CD4-positive, alpha-beta T cell treated with Interleukin-12 subunit alpha and Interleukin-12 subunit beta, for 1 hour (primary cell): ENCODE measurements at places on chromosomes 4 and X.

DNA sequence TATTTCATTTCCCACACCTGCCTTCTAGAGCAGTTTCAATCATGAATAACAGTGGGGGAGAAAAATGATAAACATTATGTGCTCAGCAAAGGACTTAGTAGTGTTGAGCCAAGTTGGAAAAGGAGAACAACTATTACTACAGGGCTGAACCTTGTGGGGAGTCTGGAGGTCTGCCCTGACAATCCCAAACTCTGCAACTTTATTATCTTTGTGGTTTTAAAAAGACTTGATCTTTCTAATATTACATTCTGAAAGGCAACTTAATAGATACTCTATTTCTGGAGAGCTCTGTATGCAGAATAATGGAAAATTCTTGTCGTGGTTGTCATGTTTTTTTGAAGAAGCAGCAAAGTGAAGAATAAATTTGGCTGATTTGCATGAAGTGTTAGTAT, 116.1 kb downstream of the SPCS3 start:
- no peak for DNase-seq

- no peak for DNase-seq
Observed at GRCh38 chrX:20654596-20655106, 387.9 kb upstream of the RPS6KA3 start.

DNA sequence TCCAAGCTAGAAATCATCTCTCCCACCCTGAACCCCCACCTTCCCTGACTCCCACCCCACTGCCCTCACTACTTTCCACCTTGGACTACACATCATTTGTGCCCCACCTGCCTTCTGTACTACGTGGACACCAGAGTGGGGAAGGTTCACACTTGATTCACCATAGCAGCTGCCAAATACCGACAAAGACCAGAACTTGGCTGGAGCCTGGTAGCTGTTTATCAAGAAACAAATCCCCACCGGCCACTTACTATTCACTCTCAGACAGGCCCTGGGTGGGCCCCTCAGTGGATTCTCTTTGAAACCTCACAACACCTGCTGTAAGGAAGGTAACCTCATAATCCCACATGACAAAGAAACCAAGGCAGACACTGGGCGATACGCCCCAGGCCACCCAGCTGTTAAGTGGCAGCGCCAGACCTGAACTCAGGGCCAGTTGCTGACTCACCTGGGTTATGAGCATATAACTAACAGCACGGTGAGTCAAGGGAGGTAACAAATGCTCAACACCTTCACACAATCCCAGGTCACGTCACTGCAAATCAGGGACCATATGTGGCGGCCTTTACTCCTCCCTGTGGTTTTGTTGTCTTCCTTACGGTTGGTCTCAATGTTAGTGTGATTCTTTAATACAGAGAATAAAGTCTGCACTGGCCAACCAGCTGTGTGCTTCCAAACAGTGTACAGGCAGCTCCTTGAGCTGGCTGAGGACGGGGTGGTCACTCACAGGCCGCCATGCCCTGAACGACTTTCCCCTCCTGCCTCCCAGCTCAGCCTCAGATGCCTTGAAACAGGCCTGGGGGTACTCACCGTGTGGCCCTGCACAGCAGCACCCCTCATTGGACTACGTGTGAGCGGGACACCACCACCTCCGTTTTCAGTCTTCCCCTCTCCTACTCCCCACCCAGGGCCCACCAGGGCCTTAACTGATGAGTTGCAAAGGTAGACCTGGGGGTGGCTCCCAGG, 7.5 kb downstream of the WDR1 start:
- DNase-seq = peak; percentile 56

- DNase-seq = no peak
Observed at GRCh38 chr4:95637043-95637600, 88.3 kb upstream of the UNC5C start.

DNA sequence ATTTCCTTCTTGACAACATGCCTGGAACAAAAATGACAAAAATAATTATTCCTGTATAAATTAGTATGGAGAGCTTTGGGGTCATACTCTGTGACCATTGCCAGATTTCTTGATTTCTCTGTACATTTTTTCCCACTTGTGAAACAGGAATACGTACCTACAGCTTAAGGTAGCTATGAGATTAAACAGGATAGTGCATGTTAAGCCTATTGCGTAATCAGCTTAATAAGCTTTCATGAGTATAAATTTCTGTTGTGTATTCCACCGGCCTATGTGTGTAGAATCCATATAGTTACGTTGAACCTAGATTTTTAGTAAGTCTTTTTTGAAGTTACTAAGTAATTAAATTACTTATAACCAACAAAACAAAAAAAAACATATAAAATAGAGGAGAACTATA, 334.9 kb downstream of the DCTD start:
- no peak for DNase-seq

DNA sequence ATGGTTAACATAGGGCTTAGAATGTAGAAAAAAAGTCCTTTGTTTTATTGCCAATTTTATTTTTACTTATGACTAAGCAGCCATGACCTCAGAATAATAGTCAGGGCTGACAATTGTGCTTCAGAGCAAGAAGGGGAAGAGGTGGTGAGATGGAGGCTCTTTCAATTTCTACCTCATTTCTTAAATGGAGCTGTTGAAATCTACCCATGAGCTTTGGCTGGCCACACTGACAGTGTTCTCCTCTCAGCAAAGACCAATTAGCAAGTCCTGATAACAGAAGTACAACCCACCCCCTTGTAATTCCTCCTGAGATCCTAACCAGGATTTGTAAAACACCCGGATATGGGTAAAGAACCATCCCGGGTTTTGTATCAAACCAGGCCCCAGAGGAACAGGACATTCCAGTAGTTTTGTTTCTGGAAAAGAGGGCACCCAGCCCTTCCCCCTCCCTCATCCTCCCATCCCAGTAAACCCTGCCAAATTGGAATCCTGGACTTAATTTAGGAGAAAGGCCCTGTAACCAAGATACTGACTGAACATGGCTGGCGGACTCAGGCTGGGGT, at the start of gene HEPH:
Gene HEPH (plus strand): TSS at position 399 of the 563 bp plus-strand sequence. CDS start 6,324 bp downstream, outside the sequence.
- no peak for DNase-seq

DNA sequence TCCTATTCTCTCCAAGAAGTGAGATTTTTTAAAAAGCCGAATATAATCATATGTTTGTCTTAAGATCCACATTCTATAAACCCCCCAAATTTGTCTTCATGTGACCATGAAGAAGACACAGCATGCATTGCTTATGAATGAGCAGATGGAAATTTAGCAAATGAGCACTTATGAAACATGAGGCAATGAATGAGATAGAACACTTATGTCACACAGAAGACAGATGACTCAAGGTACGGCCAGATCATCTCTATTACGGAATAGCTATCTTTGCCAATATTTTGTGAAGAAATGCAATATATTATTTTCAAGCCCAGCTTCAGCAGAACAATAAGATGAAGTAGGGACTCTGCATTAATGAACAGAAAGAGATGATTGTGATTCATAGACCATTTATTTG, 21.4 kb downstream of the PHEX start:
- DNase-seq = no peak

DNA sequence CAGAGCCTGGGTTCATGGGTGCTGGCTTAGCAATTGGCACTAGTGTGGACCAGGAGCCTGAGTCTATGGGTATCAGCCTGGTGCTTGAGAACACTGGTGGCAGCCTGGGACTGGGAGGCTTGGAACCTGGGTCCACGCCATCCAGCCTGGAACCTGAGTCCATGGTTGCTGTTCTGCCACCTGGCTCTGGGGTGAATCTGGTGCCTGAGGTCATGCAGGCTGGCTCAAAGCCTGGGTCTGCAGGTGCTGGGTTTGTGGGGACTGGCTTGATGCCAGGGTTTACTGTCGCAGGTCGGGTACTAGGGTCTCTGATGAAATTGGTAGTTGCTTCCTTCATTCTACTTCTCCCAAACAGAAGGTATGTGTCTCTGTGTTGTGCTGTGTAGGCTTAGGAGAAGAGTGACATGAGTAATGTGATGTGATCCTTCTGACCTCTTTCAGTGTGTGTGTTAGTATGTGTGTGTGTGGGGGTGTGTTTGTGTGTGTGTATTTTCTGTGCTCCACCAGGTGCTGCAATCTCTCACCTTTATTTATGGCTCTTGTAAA, 517.0 kb upstream of the EPHA5 start:
- no peak for DNase-seq

- no peak for DNase-seq
Observed at GRCh38 chr4:106364282-106364681, 4.3 kb downstream of the GIMD1 start.

- no peak for DNase-seq
Observed at GRCh38 chr4:137476345-137476744, 55.9 kb downstream of the PCDH18 start.

- no peak for DNase-seq
Observed at GRCh38 chr4:185237175-185237574, 27.8 kb downstream of the SNX25 start.

GRCh38 chrX:27446423-27446822, 16.7 kb downstream of the PPP4R3C start:
- no peak for DNase-seq

- DNase-seq = no peak
Observed at GRCh38 chrX:71489540-71489939, 43.4 kb upstream of the OGT start.

GRCh38 chr4:15131551-15131950, 129.3 kb downstream of the CPEB2 start:
- DNase-seq = no peak

- DNase-seq = no peak
Observed at GRCh38 chrX:83160096-83160495, 348.0 kb upstream of the POU3F4 start.

GRCh38 chrX:150902434-150903109, 4.1 kb upstream of the CD99L2 start:
- no peak for DNase-seq

- no peak for DNase-seq
Observed at GRCh38 chr4:78543424-78544125, 8.0 kb upstream of the ANXA3 start.

GRCh38 chr4:173573286-173573685, 43.3 kb upstream of the HAND2 start:
- DNase-seq = no peak

DNA sequence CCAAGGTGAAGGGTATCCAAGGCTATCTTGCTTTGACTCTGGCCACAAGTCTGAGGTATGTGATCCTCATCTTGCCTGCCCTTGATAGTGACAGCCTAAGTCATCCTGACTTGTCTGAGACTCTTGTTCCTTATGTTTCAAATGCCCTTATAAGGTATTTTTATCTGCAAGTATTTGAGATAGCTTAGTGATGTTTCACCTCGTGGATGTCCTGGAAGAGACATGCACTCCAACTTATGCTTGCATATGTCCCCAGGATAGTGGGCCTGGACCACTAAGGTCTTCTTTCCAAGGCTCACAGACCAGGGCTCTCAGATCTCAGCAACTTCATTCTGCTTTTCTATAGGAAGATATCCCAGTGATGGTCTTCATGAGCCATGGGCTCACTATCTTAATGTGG, 120.5 kb upstream of the WDR1 start:
- DNase-seq = no peak

GRCh38 chrX:49282647-49283011, 13.0 kb downstream of the PPP1R3F start:
- DNase-seq = no peak

DNA sequence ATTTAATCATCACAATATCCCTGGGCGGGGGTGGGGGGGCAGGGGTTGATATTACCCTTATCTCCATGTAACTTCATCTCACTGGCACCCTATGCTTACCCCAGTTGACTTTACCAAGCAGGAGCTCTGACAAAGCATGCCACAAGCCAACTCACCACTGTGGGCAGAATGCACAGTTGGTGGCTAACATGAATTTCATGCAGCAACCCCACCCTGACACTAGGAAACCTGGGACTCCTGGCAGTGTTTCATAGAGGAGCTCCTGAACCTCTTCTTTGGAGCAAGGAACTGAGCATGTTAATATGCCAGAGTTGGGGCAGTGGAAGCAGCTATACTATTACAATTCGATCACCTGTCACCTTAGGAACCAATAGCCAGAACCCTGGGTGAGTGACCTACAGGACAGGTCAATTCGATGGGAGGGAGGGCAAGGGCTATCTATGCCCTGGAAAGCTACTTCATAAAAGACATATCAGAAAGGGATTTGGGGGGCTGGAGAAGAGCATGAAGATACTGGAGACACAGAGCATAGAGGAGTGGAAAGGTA, 97.2 kb upstream of the ACSL4 start:
- DNase-seq = no peak

GRCh38 chrX:45379236-45379635, 178.6 kb upstream of the DIPK2B start:
- DNase-seq = no peak

- DNase-seq = no peak
Observed at GRCh38 chrX:16999275-16999674, 52.8 kb downstream of the REPS2 start.

- DNase-seq = no peak
Observed at GRCh38 chr4:74455361-74456055, 10.6 kb downstream of the AREG start.

- DNase-seq = no peak
Observed at GRCh38 chrX:45497290-45497689, 296.6 kb upstream of the DIPK2B start.
